Activated naive CD8-positive, alpha-beta T cell treated with anti-CD3 and anti-CD28 coated beads, Interleukin-2, amount 50 U/mL, for 24 hours (primary cell): ENCODE measurements at places on chromosomes 13 and 19.

DNA sequence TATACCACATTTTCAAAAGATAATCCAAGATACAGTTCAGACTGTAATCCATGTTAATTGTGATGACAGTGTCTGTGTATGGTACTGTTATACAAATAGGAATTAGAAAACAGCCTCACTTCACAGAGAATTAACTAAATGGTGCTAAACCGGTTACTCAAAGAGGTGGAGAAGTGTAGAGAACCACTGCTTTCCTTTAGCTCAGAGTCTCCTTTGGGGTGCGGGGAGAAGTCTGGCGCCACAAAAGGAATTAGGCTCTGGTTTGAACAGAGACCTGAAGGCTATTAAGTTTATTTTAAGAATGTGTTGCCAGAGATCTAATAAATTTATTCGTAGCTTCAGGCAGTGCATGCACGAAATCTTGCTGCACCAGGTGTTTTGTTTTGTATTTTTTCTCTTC is 65.8 kb downstream of the FREM2 start:
- no peak for DNase-seq

DNA sequence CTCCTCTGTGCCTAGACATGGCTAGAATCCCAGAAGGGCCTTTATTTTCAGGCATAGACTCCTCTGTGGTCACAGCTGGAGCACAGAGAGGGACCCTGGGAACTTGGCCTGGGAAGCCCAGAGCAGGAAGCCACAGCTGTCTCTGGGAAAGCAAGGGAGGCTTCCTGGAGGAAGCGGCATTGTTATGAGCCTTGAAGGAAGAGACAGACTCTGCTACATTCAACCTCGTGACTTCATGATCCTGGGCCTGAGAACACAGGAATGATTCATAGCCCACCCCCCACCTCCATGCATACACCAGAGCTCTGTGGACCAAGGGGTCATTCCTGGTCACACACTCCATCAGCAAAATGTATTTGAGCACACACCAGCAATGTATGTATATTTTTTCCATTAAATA is 8.6 kb downstream of the RDH8 start:
- DNase-seq: no peak

- DNase-seq: no peak
Measured at GRCh38 chr19:48344892-48345291, 18.8 kb downstream of the TMEM143 start.

DNA sequence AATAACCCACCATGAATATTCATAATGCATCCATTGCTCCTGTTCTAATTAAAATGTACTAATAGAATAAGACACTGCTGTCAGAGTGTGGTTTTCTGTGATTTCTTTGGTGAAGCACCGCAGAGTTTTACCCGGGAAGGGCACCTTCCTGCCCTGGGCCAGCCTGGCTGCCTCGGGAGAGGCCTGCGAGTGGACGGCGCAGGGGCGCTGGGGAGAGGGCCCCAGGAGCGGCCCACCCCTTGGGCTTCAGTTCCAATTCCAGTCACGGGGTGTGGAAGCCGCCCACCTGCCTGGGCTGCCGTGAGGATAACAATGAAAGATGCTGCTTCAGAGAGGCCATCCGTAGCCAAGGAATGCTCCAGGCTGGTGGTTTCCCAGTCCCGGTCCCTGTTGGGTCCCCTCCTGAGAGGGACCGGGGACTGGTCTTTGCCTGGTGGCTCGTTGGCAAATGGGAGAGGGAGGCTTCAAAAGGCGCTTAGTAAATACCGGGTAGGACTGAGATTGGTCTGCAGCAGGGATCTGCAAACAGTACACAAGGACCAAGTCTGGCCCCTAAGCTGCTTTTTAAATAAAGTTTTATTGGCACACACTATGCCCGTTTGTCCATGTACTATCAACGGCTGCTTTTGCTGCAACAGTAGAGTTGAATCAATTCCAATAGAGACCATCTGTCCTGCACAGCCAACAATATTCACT is 18.0 kb downstream of the TCF3 start:
- DNase-seq: no peak

DNA sequence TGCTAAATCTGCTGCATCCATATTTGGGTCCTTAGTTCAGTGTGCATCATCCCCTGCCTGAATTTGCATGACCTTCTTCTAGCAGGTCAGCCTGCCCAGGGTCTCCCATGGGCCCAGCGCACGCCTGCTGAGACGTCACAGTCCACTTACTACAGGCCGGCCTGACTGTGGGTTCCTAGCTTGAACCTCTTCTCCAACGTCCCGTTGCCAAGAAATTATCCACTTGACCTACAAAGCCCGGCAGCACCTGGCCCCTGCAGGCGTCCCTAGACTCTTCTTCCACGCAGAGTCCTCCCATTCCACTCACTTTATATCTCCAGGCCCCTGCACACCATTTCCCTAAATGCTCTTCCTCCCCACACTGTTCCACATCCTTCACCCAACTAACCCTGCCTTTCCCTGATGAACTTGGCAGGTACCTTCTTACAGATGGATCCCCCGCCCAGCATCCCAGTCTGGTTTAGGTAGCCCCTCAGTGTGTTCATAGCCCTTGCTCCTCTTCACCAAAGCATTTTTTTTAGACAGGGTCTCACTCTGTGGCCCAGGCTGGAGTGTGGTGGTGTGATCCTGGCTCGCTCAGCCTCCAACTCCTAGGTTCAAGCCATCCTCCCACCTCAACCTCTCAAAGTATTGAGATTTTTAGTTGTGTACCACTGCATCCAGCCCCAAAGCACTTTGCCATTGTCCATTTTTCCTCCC is 155.0 kb upstream of the SOX1 start:
- no peak for DNase-seq
